ENCODE measurements at places on chromosomes 16 and 17.

DNA sequence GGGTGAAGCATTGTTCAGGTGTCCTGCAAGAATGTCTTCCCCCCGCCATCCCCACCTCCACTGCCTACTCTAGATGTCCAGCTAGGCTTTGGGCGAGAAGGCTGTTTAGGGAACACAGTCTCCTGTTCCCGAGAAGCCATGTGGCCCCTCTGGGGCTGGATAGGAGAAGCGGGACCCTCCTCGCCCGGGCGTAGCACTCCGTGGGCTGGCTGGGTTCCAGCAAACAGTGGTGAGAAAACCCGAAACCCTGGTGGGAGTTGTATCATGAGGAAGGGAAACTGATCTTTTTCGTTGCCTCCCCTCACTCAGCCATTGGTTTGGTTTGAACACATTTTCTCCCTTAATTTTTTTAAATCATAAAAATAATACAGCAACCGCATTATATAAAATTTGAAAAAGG is 56.6 kb downstream of the IRF8 start:
- peak; percentile 28 for DNase-seq

GRCh38 chr17:15124746-15125145 is 140.4 kb downstream of the PMP22 start:
- DNase-seq, result no peak

DNA sequence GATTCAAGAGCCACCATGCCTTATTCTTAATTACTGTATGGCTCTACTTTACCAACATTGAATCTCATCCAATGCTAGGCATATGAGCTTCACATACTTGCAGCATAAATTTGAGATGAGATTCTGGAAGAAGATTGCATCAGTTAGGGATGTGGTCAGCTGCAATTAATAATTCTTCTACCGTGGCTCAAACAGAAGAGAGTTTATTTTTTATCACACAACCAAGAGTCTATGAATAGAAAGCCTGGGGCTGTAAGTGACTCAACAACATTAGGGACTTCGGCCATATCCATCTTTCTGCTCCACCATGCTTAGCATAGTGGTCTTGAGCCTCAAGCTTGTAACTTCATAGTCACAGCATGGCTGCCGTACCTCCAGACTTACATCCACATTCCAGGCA is 179.4 kb upstream of the IRX6 start:
- DNase-seq, result no peak

DNA sequence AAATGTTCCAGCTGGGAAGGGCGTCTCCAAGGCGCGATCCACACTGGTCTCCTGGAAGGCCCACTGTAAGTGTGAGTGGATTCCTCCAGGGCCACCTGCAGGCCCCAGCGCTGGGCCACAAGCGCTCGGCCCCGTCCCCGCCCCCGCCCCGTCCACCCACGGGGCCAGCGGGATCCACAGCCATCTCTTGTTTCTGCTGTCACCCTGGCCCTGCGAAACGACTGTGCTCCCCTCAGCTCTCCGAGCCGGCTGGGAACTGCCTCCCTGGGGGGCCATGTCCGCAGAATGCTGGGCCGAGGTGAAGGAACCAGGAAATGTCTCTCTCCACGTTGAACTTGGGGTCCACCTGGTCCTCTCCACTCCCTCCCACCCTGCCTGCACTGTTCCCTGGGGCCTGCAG is 1955.2 kb downstream of the TP53TG3F start:
- no peak for DNase-seq

DNA sequence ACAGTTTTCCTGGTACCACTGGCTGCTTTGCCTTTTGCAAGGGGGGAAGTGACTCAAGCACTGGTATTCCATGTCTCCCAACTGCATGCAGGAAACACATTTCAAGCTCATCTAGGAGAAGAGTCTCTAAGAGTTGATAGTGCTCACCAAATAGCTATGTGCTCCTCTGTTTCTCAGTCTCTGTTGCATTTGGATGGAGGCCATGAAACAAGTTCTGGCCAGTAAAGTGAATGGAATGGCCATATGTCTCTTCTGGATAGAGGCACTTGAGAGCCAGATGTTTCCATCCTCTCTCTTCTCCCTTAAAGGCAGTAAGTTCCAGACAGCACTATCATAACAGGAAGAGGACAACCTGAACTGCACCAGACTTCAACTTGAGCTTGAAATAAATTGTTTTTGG is 60.6 kb downstream of the C16orf82 start:
- no peak for DNase-seq

- no peak for DNase-seq
Observed at GRCh38 chr17:1713878-1714426, 3.8 kb upstream of the TLCD2 start.

DNA sequence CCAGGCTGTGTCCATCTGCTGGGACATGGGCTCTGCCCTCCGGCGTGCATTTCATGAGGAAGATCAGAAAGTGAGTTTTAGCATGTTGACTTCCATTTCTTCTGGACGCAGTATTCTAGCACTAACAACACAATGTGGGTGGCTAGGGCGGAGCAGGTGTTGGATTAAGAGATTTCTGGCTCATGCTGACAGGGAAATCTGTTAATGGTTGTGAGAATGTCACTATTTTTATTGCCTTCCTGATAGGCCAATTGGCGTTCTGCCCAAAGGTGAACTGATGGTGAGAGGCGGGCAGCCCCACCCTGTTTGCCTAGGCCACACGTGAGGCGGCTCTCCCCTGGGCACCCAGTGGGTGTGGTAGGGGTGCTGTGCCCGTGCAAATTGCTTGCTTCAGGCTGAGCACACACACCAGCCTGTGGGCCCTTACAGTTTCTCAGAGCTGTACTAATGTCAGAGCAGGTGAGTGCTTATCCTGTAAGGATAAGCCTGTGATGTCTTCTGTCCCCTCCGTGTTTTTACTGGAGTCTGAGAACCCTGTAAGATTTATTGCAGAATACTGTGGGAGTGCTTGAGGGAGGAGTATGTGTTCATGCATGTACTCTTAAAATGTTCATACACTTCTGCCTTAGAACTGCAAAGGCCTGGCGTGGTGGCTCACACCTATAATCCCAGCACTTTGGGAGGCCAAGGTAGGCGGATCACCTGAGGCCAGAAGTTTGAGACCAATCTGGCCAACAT is 30.9 kb downstream of the PGS1 start:
- DNase-seq, result no peak

GRCh38 chr17:10059684-10060211 is 138.7 kb downstream of the GAS7 start:
- DNase-seq, result no peak

DNA sequence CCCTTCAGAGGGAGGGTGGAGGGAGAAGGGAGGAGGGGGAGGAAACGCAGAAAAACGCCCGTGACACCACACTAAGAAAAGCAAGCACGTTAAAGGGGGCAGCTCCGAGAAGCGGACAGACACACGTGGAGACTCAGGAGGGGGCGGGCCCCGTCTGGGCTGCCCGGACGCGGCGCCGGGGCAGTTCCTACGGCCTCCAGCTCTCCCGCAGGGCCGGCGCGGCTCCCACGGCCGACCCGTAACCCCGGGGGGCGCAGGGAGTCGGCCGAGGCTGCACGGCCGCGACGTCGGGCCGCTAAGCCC is 362 bp downstream of the KLHDC4 start:
- peak; percentile 56 for DNase-seq

DNA sequence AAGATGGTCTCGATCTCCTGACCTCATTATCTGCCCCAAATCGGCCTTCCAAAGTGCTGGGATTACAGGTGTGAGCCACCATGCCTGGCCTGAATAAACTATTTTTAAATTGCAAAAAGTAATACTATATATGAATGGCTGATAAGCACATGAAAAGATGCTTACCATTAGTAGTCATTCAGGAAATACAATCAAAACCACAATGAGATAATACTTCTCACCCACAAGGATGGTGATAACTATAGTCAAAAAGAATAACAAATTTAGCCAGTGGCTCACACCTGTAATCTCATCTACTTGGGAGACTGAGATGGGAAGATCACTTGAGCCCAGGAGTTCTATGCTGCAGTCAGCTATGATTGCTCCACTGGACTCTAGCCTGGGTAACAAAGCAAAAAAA is 2.4 kb upstream of the TACO1 start:
- no peak for DNase-seq

GRCh38 chr17:55198690-55199370 is 65.9 kb upstream of the HLF start:
- no peak for DNase-seq

DNA sequence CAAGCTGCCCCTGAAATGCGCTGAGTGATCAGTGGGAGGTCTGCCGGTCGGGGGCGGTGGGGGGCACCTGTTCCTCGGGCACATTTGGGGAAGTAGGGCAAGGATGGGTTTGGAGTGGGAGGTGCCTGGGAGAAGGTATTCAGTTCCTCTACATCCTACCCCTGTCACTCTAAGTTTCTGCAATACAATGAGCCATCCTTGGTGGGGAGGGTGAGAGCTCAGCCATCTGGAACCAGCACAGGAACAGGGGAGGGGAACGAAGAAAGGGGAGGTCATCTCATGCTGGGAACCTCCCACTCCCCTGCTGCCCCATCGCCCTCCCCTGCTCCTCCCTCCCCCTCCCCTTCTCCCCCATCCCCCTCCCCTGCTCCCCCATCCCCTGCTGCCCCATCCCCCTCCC is 4.2 kb downstream of the DPH1 start:
- DNase-seq, result no peak

DNA sequence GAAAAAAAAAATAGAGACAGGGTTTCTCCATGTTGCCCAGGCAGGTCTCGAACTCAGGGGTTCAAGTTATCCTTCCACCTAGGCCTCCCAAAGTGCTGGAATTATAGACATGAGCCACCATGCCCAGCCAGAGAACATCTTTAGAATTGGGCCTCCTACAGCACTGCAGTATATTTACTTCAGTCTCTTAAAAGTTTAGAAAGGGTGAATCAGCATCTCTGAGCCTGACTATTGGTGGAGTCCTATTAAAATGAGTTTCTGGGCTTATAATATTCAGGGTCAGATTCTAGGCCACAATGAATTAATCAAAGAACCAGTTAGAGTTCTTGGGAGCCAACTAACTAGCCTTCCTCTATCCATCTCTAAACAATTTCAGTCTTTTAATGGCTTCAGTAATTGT is 22.8 kb downstream of the TADA2A start:
- no peak for DNase-seq

DNA sequence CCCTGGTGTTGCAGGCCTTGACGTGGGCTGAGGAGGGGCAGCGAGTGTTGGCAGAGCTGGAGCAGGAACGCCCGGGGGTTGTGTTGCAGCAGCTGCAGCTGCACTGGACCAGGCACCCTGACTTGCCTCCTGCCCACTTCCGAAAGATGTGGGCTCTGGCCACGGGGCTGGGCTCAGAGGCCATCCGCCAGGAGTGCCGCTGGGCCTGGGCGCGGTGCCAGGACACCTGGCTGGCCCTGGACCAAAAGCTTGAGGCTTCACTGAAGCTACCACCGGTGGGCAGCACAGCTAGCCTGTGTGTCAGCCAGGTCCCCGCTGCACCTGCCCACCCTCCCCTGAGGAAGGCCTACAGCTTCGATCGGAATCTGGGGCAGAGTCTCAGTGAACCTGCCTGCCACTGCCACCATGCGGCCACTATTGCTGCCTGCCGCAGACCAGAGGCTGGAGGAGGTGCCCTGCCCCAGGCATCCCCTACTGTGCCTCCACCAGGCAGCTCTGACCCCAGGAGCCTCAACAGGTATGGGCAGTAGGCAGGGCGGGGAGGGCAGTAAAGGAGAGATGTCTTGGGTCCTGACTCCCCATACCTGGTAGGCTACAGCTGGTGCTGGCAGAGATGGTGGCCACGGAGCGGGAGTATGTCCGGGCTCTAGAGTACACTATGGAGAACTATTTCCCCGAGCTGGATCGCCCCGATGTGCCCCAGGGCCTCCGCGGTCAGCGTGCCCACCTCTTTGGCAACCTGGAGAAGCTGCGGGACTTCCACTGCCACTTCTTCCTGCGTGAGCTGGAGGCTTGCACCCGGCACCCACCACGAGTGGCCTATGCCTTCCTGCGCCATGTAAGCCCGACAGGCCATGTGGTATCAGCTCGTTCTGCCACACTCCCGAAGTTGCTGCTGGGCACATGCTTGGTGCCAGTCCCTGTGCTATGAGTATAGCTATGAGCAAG is 5.6 kb downstream of the PLEKHG4 start:
- DNase-seq, result no peak

- no peak for DNase-seq
Observed at GRCh38 chr17:7355053-7355452, at the start of gene TMEM95. TMEM95 (plus strand) TSS chr17:7355156; CDS start chr17:7355205, 49 bp downstream.

- peak; percentile 87 for DNase-seq
Observed at GRCh38 chr17:47698749-47699535, 5.0 kb downstream of the TBKBP1 start.

DNA sequence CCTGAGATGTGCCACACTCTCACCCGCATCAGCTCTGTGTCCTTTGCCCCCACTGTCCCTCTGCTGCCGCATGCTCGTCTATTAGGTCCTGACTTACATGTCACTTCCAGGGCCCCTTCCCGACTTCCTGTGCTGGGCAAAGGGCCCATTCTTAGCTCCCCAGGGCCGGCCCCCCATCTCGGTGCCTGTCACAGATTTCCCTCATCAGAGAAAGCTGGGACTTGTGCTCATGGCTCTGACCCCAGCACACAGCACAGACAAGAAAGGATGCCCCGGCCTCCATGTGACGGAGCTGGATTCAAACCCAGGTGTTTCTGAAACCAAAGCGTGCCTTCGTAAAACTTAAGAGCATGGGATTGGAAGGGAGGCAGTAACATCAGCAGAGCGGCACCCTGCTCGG is 5.9 kb upstream of the MAPK7 start:
- DNase-seq, result no peak

GRCh38 chr16:22373662-22374310 is 633 bp downstream of the CDR2 start:
- DNase-seq, result peak; percentile 45

DNA sequence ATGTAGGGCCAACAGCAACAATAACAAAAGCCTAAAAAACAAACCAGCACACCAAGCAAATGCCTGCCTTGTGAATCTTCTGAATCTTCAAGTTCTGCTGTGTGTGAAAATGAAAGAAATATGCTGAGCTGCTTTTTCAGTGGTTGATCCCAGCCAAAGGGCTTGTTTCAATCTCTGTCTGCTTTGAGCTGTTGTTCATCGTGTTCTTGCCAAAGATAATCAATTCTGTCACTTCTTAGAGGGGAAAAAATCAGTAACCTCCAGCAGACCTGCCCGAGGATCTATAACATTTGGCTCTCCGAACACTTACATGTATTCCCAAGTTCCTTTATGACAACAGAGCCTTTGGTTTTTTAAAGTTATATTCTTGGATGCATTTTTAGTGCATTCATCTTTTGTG is 65.9 kb downstream of the VPS35L start:
- no peak for DNase-seq

GRCh38 chr17:57399690-57400089 is 143.4 kb downstream of the MSI2 start:
- no peak for DNase-seq

GRCh38 chr16:58515871-58516767 is 802 bp downstream of the SETD6 start:
- peak; percentile 45 for DNase-seq

GRCh38 chr16:89172528-89173173 is 1.1 kb downstream of the CDH15 start:
- DNase-seq, result no peak

GRCh38 chr17:75267411-75268232 is 3.4 kb downstream of the MIF4GD start:
- DNase-seq, result no peak

DNA sequence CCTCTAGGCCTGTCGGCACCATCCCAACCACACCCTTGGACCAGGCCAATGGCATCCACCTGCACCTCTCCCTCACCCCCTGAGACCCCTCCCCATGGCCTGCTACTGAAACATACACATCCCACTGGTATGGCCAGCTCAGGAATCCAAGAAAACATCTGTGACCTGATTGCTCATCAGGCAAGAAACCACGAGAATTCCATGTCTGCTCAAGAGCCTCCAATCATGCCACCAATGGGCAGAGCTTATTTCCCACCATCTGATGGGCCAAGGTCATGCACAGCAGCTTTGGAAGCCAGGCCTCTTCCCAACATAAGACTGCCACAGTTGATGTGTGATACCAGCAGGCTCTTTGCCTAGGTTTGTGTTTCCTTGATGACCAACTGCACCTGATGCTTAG is 190.1 kb downstream of the C16orf78 start:
- DNase-seq, result no peak

All from activated naive CD4-positive, alpha-beta T cell treated with Interleukin-2 at 50 U/mL for 16 hours (primary cell).